Activated CD4-positive, alpha-beta T cell treated with anti-CD3 and anti-CD28 coated beads, Interleukin-10, Interleukin-2, amounts not matched to agents 100 ng/mL and 50 ng/mL, durations not matched to agents 16 hours and 8 hours (primary cell): ENCODE measurements at places on chromosomes 4 and X.
A peak's percentile ranks its signal among the peaks of the same experiment; 100 is the strongest.

DNA sequence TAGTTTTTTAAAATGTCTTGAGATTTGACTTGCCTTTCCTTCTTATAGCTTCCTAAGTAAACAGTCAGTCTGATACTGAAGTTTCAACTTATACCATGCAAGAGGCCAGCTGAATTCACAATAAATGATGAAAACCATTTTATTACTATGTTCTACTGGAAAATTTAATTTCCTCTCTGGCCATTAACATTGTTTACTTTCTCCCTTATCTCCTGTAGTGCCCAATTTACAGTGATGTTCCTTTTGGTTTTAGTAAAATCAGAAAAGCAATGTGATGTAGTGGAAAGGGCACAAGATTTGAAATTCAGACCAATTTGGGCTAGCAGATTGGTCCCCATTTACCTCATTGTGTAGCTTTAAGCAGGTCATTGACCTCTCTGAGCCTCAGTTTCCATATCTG lies 54.2 kb downstream of the SLC9A6 start:
- no peak for DNase-seq

DNA sequence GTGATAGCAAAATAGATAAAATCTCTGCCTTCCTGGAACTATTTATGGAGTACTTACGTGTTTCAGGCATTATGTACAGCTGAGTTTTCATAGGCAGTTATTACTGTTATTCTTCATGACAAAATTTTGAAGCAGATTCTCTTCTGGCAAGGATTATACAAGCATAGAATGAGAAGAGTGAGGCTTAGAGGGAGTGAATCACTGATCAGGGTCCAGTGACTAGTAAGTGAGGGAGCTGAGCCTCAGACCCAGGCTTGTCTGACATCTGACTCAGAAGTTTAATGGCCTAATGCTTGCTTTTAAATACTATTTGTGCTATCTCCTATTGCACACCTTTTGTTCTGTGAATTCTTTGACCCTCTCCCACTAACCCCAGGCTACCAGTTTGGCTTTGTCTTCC lies 110.6 kb downstream of the DTHD1 start:
- no peak for DNase-seq

- no peak for DNase-seq
Measured at GRCh38 chr4:109315341-109315740, 12.9 kb upstream of the COL25A1 start.

DNA sequence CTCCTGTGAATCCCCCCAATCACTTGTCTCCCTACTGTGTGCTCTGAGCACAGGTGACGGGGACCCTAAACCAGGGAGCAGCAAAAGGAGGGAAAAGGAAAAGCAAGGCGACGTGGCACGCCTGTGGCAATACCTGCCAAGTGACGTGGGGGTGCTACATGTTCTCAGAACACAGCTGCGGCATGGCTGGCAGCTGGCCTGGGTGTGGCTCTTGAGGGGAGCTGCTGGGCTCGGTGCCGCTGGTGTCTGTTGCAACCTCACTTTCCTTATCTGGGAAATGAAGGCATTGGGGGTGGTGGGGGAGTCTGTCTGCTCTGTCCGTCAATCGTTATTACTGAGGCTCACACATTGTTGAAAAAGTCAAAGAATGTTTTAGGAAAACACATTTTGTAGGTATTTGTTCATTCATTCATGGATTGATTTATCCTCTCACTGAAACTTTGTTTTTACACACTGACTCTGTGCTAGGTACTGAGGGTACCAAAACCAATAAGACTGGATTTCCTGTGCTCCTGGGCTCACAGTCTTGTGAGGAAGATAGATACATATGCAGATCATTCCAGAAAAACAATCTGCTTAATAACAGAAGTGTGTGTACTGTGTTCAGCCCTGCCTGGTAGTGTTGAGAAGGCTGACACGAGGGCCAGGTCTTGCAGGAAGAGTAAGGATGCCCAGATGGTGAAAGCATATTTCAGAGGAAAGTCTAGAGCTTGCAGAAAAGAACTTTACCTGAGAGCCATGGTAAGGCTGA lies 217.6 kb downstream of the PTTG2 start:
- DNase-seq: peak; percentile 48

DNA sequence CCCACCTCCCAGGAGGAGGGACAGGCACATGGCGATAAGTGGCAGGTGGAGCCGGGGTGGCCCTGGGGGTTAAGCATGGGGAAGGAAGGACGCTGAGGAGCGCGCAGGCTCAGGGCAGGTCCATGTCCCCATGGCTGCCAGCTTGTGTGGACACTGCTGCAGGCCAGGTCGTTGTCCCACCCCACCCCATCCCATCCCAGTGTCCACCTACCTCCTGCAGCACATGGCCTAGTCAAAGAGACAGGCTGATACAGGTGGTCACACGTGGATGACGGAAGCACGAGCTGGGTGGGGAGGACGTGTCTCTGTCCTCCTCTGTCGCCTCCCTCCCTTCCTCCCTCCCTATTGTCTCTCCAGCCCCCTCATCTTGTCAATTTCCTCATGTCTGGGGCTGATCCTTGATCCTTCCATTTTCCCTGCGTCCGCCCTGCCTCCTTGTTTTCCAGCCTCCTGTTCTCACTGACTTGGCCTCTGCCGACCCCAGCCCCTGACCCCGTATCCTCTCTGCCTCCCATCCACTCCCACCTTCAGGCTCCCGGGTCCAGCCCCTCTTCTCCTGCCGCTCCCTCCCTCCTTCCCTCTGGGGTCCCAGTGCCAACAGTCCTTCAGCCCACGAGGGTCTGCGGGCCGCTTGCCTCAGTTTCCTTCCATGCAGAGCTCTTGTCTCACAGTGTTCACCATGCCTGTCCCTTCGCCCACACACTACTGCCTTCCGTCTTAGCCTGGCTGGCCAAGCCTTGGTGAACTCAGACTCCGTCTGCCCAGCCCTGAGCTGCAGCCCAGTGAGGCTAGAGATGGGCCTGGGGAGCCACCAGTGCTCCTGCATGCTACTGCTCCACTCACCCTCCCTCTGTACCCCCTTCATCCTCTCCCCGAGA lies 15.5 kb upstream of the ADD1 start:
- no peak for DNase-seq

DNA sequence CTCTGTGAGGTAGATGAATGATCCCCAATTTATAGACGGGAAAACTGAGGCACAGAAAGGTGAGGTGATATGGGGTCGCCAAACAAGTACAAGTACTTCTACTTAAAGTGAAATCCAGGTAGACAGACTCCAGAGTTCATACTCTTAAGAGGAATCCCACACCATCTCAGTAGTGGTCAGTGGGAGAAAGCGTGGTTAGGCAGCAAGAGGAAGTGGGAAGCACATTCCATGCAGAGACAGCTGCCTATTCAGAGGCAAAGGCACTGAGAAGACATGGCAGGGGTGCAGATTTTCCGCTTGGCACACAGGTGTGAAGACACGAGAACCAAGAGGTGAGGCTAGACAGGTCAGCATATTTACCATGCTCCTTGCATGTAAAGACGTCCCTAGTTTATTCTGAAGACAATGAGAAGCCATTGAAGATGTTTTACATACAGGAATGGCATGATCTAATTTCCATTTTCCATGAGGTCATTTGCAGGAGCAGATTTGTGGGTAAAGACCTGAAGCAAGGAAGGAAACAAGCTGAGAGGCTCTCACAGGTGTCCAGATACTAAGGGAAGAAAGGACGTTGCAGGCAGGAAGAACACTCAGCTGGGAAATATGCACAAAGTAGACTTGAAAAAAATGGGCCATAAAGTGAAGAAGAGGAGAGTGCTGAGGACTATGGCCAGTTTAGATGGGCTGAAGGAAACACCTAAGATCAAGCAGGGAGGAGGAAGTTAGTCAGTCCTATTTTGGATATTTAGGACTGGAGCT lies 17.3 kb upstream of the CLNK start:
- DNase-seq: no peak

GRCh38 chrX:139738581-139738980 lies 30.6 kb upstream of the MCF2 start:
- DNase-seq: no peak

DNA sequence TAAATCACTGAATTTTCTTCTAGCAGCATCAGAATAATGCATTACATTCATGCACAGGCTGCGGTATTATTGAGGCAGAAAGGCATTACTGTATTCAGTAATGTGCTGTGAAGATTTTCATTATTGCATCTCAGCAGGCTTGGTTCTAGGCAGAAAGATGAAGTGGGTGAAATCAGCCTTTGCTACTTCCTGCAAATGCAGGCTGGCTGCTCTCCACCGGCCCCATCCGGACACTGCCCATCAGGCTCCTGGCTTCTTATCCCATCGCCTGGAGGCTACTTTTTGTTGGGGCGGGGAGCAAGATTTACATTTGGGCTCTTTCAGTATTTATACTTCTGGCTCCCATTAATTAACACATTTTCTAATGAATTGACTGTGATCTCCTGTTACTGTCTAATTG lies 117.8 kb downstream of the FRAS1 start:
- DNase-seq: no peak

DNA sequence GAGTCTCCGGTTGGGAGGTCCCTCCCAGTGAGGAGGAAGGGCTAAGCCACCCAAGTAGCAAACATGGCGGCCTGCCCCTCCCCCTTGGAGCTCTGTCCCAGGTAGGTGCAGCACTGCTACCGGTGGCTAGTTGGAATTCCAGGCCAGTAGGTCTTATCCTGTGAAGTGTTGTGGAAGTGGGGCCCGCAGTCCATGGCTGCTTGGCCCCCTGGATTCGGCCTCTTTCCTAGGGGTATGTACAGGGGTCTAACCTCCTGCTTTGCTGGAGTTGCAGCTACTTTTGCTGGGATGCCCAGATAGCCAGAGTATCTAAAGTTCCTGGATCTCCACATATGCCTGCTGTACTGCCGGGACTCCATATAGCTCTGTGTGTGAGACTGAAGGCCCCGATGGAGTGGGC lies 9.9 kb upstream of the TMSB15C start:
- DNase-seq: no peak

- no peak for DNase-seq
Measured at GRCh38 chr4:140038031-140038533, 115.9 kb downstream of the MAML3 start.

DNA sequence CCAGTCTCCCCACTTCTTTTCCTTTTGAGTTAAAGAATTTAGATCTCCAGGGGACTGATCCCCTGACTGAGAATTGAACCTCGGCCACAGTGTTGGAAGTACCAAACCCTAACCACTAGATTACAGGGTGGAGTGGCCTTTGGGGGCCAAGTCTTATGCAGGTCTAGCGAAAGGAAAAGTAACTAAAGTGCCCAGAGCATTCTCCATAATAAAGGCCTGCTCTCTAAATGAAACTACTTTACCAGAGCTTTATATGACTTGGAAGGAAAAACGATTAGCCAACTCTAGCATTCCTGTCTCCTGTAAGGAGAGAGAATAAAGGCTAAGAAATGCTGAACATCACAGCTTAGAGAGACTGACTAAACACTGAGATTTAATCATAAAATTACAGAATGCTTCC lies 788.0 kb downstream of the C4orf33 start:
- no peak for DNase-seq

DNA sequence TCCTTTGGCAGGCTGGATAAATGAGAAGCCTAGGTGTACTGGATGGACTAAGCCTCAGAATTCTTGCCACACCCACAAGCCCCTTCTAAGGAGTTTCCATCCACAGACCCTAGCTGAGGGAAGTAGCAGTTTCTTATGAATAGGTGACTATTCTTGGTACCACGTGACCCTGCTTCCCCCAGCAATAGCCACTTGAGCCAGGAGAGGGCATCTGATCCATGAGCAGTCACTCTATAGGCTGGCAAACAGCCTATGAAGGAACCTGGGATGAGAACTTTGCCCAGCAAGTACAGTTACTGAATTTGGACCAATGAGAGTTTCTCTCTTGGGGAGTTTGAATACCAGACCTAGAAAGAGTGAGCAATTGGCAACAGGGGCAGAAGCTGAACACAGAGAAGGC lies 84.0 kb downstream of the RTL9 start:
- DNase-seq: peak; percentile 28

DNA sequence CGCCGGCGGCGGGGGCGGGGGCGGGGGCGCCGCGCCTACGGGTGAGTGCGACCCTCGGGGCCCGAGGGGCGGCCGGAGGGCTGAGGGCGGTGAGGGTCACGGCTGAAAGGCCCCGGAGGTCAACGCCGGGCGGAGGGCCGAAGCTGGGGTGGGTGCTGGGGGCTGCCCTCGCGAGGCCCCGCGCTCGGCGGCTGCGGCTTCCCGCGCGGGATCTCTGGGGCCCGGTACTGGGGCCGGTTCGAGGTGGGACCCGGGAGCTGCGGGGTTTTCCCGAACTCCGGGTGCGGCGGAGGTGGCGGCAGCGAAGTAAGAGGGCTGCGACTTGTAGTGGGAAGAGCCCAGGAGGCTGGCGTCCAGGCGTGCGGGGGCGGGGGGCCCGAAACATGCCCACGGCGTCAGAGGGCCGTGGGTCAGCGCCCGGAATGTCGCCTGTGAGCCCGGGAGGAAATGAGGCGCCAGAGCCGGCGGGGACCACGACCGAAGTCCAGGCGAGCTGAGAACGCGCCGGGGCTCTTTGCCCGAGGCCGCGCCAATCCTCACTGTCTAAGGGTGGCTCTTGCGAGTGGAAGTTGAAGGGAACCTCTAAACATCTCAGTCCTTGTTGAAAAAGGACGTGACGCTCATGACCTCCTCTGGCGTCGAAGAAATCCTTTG lies 407 bp downstream of the IL13RA1 start:
- no peak for DNase-seq

- DNase-seq: no peak
Measured at GRCh38 chrX:12865359-12865758, 1.5 kb upstream of the TLR7 start.

GRCh38 chr4:67871867-67872266 lies 11.9 kb downstream of the TMPRSS11D start:
- DNase-seq: peak; percentile 43

DNA sequence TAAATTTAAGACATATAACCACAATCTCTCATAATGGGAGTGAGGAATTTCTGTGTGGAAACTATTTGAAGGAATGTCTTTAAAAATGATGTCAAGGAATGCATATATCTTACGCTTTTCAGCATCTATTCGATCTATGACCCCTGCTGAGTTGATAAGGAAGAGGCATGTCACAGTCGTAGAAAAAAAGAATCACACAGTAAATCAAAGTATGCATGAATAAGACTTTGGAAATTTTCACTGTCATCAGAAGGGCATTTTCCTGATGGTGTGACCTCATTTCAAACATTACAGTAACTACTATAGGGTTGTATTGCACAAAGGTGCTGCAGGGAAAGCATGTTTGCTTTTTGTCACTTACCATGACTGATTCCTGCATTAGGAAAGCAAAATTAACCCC lies 41.5 kb downstream of the REELD1 start:
- DNase-seq: no peak

GRCh38 chr4:123807866-123808265 lies 411.3 kb downstream of the SPRY1 start:
- no peak for DNase-seq

DNA sequence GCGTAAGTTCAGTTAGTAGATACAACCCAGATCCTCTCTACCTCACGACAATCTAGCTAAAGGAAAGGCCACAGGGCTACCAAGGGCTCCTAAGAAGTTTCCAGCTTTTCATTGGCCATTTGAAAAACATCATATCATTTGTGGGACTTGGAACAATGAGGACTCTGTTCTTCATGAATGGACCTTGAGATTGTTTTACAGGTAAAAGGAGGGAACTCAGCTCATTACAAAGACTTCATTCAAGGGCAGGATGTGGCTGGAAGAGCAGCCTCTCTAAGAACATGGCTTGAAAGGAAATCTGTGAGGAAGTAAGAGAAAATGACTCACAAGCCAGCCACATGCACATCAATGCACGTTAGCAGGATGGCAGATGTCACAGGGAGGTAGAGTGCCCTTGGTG lies 105.9 kb upstream of the SLC7A11 start:
- DNase-seq: peak; percentile 7

- DNase-seq: no peak
Measured at GRCh38 chr4:138311771-138312535, 69.8 kb upstream of the SLC7A11 start.

- no peak for DNase-seq
Measured at GRCh38 chr4:151558496-151559113, 149.6 kb downstream of the FHIP1A start.

- no peak for DNase-seq
Measured at GRCh38 chr4:146278986-146279385, 64.6 kb downstream of the REELD1 start.
